Stimulated activated CD8-positive, alpha-beta memory T cell treated with anti-CD3 and anti-CD28 coated beads, Interleukin-4, amount 100 ng/mL, for 1 hour (primary cell): ENCODE measurements at places on chromosomes 13 and 19.

- no peak for DNase-seq
Observed at GRCh38 chr13:113152984-113153809, 5.3 kb upstream of the PROZ start.

DNA sequence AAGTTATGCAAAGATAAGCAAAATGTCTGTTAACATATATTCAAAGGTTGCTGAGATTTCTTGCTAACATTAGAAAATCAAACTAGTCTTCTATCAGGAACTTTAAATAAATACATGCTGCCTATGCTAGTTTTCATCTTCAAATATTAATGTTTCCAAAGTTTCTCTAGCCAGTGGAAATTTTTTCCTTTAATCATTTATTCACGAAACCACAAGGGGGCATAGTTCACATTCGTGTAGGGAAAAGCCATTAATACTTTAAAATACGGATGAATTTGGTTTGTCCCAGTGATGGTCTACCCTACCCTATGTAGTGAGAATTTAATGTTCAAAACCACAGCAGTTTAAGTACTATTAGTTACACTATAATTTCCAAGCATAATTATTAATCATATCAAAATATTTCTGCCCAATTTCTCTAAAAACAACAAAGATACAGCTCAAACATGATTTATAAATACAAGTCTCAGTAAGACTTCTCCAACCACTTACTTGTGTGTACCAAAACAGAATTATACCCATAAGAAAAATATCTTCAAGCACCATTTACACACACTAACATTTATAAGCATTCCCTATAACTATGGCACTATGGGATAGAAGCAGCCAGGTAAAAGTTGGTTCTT, 16.2 kb downstream of the NUFIP1 start:
- no peak for DNase-seq

DNA sequence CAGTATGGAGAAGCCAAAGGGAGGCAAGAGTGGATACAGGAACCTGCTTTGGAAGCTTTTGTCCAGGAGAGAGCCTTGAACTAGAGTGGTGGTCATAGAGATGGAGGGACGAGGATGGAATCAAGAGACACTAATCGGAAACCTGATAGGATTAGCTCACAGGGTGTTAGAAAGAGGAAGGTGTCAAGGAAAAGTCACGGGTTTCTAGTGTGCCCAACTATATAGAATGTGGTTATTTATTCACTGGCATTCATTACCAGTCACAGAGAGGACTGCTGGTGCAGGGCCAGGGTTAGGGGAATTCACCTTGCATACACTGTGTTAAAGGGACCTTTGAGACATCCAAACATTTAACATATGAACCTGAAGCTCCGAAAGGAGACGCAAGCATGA, 43.4 kb upstream of the URAD start:
- DNase-seq: no peak

- DNase-seq: no peak
Observed at GRCh38 chr13:37313372-37313771, 207.9 kb upstream of the CSNK1A1L start.

DNA sequence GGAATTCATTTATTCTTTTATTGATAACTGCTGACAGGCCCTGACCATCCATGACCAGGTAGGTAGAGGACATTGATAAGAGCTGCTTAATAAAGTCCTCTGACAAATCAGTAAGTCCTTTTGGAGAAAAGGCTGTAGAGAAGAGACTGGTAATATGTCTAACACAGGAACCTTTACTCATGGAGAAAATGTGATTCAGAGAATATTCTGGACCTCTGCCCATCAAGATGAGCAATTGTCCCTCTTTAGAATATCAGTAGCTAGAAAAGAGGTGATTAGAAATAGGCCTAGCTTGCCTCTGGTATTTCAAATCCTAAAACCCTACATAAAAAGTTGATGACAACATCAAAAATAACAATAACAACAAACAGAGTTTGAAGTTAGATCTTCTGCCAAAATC, 642.3 kb downstream of the TBC1D4 start:
- no peak for DNase-seq

GRCh38 chr13:25501231-25501630, 129.5 kb downstream of the ATP8A2 start:
- DNase-seq: no peak
